ENCODE measurements at places on chromosomes 12 and 14. TPM values are rescaled to one million over a fixed set of nuclear protein-coding genes. Genes with fewer than 3 reads are reported as not detected.

BEGAIN gene
- total RNA-seq = 1.1 TPM

SLC15A4 gene
- total RNA-seq = 54.4 TPM

TUBA1B gene
- 3,423 TPM for total RNA-seq

ZBTB42 gene
- 2.3 TPM for total RNA-seq

GDF11 gene
- 3.0 TPM for total RNA-seq

SIX4 gene
- total RNA-seq = 9.5 TPM

LAG3 gene
- total RNA-seq = 0.08 TPM
